ENCODE measurements at places on chromosomes 1 and 21.
A peak's percentile ranks its signal among the peaks of the same experiment; 100 is the strongest.

DNA sequence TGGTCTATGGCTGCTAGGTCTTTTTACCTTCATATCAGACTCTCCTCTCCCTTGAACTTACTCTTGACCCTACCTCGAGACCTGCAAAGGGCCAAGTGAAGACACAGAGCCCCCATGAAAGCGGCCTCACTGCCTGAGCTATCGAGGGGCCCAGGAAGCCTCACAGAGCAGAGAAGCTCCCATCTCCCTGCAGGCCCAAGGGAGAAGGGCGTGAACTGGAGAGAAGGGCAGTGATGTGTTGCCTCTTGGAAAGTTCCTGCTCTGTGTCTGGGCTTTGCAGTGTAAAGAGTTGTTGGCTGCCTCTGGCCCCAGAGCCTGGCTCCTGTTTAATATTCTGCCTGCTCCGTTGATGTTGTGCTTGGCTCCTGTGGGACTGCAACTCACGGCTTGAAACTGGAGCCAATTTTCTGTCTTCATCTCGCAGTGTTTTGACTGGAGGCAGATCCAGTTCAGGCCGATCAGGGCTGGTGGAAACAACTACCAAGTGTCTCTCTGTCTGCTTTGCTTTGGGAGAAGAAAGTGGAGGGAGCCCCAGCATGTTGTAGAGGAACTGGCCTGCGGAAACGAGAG is 4.3 kb downstream of the SERTAD4 start:
- no peaks in the 10 kb centered on the region for H3K36me3 ChIP-seq
- H3K4me1 ChIP-seq = peaks cover 66% of the 10 kb centered on the region
- peak overlapping the region; percentile 45 for H3K4me3 ChIP-seq

- peak overlapping the region; percentile 85 for H3K4me3 ChIP-seq
- no peaks in the 10 kb centered on the region for H3K36me3 ChIP-seq
- peak overlapping the region; percentile 64 for H3K27ac ChIP-seq
- no peak for DNase-seq
Measured at GRCh38 chr1:180156201-180156600, 1.5 kb downstream of the QSOX1 start.

DNA sequence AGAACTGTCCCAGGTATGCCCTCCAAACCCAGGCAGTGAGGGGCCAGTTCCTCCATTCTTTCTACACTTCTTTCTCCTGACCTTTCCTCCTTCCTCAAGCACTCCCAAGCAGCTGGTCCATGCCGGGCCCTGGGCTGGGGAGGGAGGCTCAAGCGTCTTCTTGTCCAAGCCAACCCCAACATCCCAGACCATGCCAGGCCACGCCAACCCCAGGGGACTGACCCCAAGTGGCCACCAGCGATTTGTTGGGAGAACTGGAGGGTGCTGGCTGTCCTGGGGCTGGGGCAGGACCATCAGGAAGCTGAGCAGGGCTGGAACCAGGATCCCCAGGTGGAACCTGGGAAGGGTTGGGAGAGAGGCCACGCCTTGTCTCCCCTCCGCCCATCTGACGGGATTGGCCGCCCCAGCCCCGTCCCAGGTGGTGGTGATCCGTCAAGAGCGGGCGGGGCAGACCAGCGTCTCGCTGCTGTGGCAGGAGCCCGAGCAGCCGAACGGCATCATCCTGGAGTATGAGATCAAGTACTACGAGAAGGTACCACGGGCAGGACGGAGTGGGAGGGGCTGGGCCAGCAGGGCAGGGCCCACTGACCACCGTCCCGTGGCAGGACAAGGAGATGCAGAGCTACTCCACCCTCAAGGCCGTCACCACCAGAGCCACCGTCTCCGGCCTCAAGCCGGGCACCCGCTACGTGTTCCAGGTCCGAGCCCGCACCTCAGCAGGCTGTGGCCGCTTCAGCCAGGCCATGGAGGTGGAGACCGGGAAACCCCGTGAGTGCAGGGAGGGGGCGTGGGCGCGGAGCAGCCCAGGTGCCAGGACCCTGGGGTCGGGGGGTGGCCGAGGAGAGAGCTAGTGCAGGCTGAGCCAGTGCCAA is 29.9 kb downstream of the EPHA8 start:
- H3K27ac ChIP-seq = no peak overlapping the region
- no peaks in the 10 kb centered on the region for H3K4me1 ChIP-seq
- peaks cover 24% of the 10 kb centered on the region for H3K27me3 ChIP-seq
- no peak overlapping the region for H3K4me3 ChIP-seq
- no peaks in the 10 kb centered on the region for H3K36me3 ChIP-seq

GRCh38 chr1:116679828-116680628 is 12.5 kb upstream of the IGSF3 start:
- H3K27me3 ChIP-seq = peaks cover 5% of the 10 kb centered on the region
- no peak for DNase-seq
- no peaks in the 10 kb centered on the region for H3K4me1 ChIP-seq
- no peak overlapping the region for H3K27ac ChIP-seq
- H3K4me3 ChIP-seq = no peak overlapping the region

GRCh38 chr1:160575112-160575664 is 4.1 kb downstream of the CD84 start:
- H3K27ac ChIP-seq = no peak overlapping the region
- H3K36me3 ChIP-seq = no peaks in the 10 kb centered on the region
- H3K4me1 ChIP-seq = no peaks in the 10 kb centered on the region
- DNase-seq = peak; percentile 14
- no peaks in the 10 kb centered on the region for H3K27me3 ChIP-seq

- H3K4me3 ChIP-seq = no peak overlapping the region
- H3K27me3 ChIP-seq = peaks cover 8% of the 10 kb centered on the region
- no peaks in the 10 kb centered on the region for H3K36me3 ChIP-seq
- H3K27ac ChIP-seq = no peak overlapping the region
Measured at GRCh38 chr1:1120096-1120495, 4.2 kb upstream of the C1orf159 start.

DNA sequence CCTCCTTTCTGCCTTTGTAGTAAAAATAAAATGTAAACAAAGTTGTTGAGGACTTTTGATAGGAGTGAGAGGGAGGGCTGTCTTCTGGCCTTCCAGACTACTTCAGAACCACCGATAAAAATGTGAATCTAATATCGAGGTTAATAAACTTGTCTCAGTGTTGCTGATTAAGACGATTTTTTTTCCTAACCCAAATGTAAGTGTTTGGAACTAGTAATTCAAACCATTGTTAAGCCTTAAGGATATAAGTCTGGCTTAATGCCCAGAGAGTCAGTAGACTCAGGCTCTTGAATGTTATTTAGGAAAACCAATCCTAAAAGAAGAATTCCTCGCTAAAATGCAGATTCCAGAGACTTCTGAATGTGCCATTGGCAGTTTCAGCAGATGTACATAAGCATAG is 356.9 kb downstream of the SIPA1L2 start:
- no peaks in the 10 kb centered on the region for H3K4me1 ChIP-seq
- no peak for DNase-seq
- H3K27ac ChIP-seq = no peak overlapping the region
- H3K27me3 ChIP-seq = no peaks in the 10 kb centered on the region
- no peak overlapping the region for H3K4me3 ChIP-seq
- H3K36me3 ChIP-seq = no peaks in the 10 kb centered on the region

Data from osteoblast (primary cell).